ENCODE measurements at places on chromosomes 16 and 17. TPM values are rescaled to one million over a fixed set of nuclear protein-coding genes. Genes with fewer than 3 reads are reported as not detected.

GRCh38 chr16:84588991-84589390 is 28.9 kb downstream of the COTL1 start:
- DNase-seq: no peak

DNA sequence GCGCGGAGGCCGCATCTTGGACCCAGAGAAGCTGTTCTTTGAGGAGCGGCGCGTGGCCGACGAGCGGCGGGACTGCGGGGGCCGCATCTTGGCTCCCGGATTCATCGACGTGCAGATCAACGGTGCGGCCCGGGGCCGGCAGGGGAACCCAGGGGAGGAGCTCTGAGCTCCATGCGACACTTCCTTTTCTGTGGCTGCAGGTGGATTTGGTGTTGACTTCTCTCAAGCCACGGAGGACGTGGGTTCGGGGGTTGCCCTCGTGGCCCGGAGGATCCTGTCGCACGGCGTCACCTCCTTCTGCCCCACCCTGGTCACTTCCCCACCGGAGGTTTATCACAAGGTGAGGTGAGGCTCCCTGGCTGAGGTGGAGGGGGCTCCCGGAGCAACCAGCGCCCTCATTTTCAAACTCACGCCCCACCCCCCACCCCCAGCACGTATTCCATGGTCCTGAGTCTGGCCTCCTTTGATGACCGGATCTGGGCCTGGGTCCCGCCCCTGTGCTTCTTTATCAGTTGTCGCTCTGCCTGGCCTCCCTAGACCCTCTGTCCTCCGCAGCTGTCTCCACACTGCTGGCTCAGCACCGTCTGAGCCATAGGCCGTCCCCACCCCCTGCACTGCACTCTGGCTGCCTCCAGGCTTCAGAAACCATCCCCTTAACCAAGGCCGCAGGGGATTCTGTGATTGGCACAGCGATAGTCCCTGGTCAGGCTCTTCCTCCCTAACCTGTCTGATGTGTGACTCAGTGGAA is 787 bp downstream of the AMDHD2 start:
- no peak for DNase-seq

- DNase-seq: peak; percentile 45
Observed at GRCh38 chr17:56939869-56940484, 20.9 kb downstream of the COIL start.

- no peak for DNase-seq
Observed at GRCh38 chr16:25390761-25391160, 133.1 kb upstream of the ZKSCAN2 start.

Gene HCRT
- not detected for polyA plus RNA-seq
